ENCODE measurements at places on chromosomes 3 and 15.

GRCh38 chr3:108021533-108021932, 69.3 kb downstream of the CD47 start:
- DNase-seq, result no peak

GRCh38 chr3:350871-351371, 154.4 kb downstream of the CHL1 start:
- no peak for DNase-seq

GRCh38 chr3:100263583-100263982, 2.8 kb downstream of the TBC1D23 start:
- DNase-seq, result no peak

GRCh38 chr3:132174500-132174899, 139.7 kb upstream of the CPNE4 start:
- no peak for DNase-seq

DNA sequence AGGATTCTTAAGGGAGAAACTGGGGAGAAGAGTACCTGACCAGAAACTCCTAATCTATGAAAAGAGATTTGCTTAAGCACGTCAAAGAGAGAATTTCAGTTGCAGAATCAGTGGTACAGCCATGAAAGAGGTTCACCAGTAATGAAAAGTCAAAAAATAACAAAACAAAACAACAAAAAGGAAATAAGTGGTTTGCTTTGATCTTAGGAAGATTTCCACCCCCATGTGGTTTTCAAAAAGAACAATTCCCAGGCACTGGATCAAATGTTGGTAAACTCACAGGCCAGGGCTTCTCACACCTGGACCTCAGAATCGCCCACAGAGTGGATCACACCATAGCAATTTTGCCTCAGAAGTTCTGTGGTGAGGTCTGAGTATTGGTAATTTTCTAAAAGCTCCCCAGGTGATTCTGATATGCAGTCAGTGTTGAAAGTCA, 67.5 kb downstream of the TMEM39A start:
- DNase-seq, result no peak

DNA sequence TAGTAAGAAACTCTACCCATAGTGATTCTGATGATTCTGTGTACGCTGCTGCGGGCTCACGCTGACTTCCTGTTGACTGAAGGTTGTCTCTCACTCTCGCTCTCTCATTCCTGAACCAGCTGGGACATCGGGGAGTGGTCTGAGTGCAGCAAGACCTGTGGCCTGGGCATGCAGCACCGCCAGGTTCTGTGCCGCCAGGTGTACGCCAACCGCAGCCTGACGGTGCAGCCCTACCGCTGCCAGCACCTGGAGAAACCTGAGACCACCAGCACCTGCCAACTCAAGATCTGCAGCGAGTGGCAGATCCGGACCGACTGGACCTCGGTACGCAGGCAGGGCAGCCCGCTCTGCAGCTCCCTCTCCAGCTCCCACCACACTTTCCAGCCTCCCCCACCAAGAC, 63.6 kb upstream of the NR2E3 start:
- DNase-seq, result no peak

Measured in NCI-H1417 treated with DMSO at 0.1 percent for 48 hours (cell line).